ENCODE measurements at places on chromosomes 7 and 10. TPM values are rescaled to one million over a fixed set of nuclear protein-coding genes. Genes with fewer than 3 reads are reported as not detected.

NUTM2E gene
- total RNA-seq, result not detected

AQP1 gene
- total RNA-seq, result 236 TPM

IQUB gene
- 0.30 TPM for total RNA-seq

MMD2 gene
- total RNA-seq, result not detected

OPN1SW gene
- not detected for total RNA-seq

SPDYE6 gene
- total RNA-seq, result not detected

LIPN gene
- total RNA-seq, result not detected

DNA sequence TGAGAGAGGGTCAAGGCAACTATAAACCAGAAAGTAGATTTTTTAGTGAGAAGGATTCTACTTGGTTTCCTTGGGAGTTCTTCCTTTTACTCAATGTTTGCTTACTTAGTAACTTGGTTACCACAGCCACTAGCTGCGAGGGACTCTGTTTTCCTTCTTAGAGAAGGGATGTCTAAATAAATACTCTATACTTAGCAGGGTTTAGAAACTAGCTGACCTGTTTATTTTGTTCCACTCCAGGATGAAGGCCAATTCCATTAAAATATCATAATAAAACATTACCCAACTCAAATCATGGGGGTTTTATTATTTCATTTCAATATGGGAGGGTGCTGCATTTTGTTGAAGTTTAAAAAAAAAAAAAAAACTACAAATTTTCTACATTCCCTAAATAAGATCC lies 87.3 kb downstream of the PPP1R3A start:
- DNase-seq, result no peak

GRCh38 chr7:128019288-128019687 lies 11.9 kb downstream of the LRRC4 start:
- DNase-seq, result no peak

DNA sequence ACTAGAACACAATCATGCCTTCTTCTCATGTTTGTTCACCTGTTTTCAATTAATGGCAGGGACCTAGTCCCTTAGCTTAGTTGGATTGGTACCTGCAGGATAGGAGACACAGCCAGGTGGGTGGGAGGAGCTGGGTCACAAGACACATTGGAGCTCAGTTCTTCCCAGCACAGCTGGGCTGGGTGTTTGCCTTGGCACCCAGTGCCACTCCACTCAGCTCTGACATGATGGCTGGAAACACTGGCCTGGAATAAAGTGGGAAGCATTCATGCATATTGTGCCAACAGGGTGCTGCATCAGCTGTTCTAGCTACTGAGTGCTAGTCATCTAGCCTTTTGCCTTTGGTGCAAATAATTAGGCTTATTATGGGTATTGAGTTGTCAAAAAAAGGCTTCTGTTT lies 226.1 kb downstream of the PTEN start:
- no peak for DNase-seq

GRCh38 chr10:4234661-4235060 lies 449.7 kb upstream of the KLF6 start:
- no peak for DNase-seq

DNA sequence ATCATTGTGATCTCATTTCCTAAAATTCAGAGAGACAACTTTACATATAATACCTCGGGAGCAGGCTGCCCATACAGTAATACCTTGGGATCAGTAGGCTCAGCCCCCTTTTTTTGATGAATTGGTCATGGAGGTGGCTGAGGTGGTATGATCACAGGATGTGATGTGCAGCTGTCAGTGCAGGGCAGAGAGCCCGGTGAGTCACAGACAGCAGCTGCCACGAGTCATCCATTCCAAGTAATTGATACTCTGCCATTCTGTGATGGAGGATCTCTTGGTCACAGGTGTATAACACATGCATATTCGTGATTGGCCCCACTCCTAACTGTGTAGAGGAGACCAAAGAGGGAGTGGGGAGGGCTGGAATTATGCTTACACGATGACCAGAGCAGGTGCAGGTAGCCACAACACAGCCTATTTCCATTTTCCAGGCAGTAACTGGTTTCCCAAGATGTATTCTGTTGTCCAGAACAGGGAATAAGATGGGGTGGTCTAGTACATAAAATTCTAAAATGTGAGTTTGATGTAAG lies 14.1 kb downstream of the NRCAM start:
- no peak for DNase-seq

DNA sequence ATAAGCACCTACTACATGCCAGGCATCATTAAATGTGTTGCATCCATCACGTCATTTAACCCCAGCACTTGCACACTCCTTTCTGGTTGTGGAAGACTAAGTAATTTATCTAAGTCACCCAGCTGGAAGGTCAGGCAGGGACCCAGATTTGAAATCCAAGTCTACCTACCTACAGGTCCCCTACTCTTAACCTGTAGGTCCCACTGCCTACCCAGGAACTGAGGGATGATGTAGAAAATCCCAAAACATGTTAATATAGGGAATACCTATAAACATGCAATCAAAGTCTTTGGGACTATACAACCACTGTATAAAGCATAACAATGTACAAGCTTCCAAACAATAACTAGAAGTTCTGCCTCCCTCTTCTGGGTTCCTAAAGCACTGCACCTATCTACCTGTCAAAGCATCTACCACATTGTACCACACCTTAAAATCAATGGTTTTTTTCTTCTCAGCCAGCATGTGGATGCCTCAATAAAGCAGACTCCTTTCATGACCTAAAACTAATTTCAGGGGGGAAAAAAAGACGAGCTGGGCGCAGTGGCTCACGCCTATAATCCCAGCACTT lies 5.6 kb downstream of the IL6 start:
- no peak for DNase-seq

DNA sequence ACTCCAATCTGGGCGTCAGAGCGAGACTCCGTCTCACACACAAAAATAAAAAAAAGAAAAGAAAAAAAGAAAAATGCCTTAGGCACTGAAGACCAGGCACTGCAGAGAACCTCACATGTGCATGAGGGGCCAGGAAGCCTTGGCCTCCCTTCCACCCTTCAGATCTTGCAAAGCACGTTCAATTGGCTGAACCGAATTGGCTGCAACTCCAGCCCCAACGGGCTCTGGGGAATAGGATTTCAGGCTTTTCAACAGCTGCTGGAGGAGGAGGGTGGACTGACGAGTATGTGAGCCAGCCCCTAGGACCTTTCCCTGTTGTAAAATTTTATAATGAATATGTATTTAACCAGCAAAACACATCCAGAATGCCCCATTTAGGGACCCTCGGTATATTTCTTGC lies 16.7 kb downstream of the TMEM120A start:
- DNase-seq, result peak; percentile 78

- DNase-seq, result no peak
These were observed 71.6 kb upstream of the CAMK2B start for GRCh38 chr7:44396931-44397545.

DNA sequence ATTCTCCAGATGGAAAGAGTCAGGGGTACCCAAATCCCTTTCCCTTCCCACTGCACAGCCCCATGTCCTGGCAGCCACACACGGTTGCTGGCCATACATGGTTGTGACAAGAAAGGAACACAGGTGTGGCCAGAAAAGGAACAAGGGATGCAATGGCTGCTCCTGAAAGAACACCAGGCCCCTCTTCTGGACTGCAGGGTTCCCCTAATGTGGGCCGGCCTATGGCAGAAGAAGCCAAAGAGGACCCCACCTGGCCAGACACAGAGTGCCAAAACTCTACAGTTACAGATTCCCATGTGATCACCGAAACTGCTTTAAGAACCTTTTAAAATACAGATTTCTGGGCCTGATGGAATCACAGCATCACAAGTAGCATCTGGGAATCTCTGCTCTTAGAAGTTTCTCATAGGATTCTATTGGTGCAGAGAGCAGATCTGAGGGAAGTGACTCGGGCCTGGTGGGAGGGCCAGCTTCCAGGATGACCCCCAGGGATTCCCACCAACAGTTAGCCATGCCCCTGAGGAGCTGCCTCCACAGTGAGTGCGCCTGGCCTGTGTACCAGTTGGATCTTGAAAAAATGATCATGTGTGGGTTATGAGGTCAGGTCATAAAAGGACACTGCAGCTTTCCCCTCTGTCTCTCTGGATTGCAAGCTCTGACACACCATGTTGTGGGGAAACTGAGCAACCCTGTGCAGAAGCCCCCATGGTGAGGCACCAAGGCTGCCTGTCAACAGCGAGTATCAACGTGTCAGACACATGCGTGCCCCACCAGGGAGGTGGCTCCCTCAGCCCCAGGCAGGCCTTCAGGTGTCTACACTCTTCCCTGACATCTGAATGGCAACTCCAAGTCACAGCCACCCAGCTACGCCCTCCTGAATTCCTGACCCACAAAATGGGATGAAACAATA lies 89.6 kb upstream of the LANCL2 start:
- no peak for DNase-seq

GRCh38 chr10:43790147-43790546 lies 141.5 kb upstream of the ZNF32 start:
- DNase-seq, result no peak

GRCh38 chr10:108586424-108586823 lies 1336.9 kb downstream of the XPNPEP1 start:
- DNase-seq, result no peak

- no peak for DNase-seq
These were observed 8.1 kb downstream of the ZNF746 start for GRCh38 chr7:149489391-149490024.

DNA sequence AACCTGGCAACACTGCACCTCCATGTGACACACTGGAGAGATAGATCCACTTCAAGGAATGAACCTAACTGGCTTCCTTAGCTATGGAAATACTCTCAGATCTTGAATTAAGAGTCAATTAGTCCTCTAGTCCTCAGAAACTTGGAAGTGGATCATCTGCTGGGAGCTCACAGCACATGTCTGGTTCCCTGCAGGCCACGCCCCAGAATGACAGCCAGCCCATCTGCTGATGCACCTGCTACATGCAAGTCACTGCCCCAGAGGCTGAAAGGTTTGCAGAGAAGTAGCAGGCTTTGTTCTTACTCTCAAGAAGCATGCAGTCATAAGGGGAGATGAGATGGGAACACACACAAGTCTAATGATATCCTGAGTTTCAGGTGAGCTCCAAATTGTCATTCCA lies 275.9 kb downstream of the SKAP2 start:
- no peak for DNase-seq

- no peak for DNase-seq
These were observed at the start of gene HOXA5 for GRCh38 chr7:27143023-27143949. Gene HOXA5, minus strand, starts transcription at chr7:27143681. Its CDS starts 74 bp downstream, at chr7:27143607.

DNA sequence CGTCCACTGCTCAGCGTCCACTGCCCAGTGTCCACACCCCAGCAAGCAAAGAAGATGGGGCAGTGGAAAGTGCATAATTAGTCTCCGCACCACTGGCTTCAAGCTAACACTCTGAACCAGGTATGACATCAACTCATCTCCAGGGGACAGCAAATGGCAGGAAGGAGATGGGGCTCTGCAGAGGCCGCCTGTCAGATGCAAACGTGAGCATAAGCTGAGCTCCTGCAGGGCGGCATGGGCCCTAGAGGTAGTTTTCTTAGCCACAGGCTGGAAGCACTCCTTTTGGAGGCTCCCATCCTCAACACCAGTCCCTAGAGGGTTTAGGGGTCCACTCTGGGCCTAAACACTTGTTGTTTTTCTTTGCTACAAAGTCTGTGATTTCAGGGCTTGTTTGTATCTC lies 335.8 kb upstream of the MKI67 start:
- DNase-seq, result no peak

DNA sequence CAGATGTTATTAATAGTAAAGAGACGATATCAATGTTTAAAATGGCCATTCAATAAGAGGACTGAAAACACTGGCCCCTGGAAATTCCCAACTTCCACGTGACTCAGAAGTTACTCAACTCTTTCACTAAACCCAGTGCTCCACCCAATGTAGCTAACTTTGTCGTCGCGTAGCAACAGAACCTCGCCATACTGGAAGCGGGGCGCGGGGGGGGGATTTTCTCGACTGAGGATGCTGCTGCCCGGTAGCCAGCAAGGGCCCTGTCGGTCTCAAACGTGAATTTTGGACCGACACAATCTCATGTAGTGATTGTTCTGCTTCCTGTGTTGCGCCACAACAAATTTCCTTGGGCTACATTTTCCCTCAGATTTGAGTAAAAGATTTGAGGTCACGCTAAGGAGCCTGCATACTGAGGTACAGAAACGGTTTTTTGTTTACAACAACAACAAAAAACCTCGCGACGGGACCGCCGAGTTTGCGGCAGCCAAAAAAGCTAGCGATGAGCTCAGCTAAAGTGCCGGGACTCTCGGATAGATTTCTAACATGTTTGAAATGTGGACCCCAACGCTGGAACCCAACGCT lies 977 bp upstream of the SFR1 start:
- peak; percentile 93 for DNase-seq

DNA sequence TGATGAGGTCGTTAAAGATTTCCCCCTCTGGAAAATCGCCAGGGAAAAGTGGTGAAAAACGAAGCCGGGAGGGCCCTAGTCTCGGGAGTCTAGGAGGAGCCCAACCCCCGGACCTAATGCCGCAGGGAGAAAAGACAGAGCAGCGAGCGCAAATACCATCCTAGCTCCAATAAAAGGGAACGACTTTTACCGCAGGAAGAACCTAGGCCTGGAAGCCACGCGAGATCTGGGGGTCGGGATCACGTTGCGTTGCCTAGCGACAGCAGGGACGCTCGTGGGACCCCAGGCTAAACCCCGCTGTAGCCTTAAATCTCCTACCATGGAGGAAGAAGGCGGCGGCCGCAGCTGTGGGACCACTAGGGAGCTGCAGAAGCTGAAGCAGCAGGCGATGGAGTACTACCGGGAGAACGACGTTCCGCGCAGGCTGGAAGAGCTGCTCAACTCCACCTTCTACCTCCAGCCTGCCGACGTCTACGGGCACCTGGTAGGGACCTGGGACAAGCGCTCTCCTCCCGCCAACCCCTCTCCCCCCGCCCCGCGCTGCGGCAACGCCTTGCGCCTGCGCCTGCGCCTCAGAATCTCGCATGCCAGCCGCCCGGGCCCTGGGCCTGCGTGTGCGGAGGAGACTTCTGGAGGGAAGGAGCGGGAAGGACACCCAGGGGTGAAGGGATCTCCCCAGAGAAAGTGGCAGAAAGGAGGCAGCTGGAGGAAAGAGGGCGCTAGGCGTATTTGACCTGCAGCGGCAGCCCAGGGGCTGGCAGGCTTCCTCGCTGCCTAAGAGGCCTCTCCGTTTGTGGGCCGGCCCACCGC lies at the start of gene ENO4:
Gene ENO4, plus strand, starts transcription at position 252 of the 810 bp plus-strand sequence. Its CDS starts 68 bp downstream, at position 320.
- DNase-seq, result peak; percentile 80

- DNase-seq, result no peak
These were observed 453.8 kb downstream of the TCERG1L start for GRCh38 chr10:130857631-130858295.

All from Right ventricle myocardium superior (tissue), 1 donor.